Stimulated activated CD8-positive, alpha-beta memory T cell treated with anti-CD3 and anti-CD28 coated beads, Interleukin-7, amount 100 ng/mL, for 4 hours (primary cell): ENCODE measurements at places on chromosomes 16 and 17.

DNA sequence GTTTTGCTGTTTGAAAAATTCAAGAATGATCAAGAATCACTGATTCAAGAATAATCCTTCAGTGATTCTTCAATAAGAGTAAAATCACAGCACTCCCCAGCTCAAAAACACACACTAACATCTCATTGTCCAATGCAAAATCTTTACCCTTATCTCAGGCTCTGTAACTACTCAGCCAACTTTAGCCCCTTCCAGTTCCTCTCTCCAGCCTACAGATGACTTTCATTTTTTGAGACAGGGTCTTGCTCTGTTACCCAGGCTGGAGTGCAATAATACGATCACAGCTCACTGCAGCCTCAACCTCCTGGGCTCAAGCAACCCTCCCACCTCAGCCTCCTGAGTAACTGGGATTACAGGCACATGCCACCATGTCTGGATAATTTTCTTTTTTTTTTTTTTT, 25.0 kb downstream of the STAT3 start:
- DNase-seq, result no peak

- DNase-seq, result no peak
Measured at GRCh38 chr16:49347476-49347875, 26.1 kb upstream of the C16orf78 start.

- peak; percentile 30 for DNase-seq
Measured at GRCh38 chr17:50177983-50178834, 12.4 kb downstream of the SGCA start.

- no peak for DNase-seq
Measured at GRCh38 chr17:78802008-78802407, 19.9 kb upstream of the CYTH1 start.

DNA sequence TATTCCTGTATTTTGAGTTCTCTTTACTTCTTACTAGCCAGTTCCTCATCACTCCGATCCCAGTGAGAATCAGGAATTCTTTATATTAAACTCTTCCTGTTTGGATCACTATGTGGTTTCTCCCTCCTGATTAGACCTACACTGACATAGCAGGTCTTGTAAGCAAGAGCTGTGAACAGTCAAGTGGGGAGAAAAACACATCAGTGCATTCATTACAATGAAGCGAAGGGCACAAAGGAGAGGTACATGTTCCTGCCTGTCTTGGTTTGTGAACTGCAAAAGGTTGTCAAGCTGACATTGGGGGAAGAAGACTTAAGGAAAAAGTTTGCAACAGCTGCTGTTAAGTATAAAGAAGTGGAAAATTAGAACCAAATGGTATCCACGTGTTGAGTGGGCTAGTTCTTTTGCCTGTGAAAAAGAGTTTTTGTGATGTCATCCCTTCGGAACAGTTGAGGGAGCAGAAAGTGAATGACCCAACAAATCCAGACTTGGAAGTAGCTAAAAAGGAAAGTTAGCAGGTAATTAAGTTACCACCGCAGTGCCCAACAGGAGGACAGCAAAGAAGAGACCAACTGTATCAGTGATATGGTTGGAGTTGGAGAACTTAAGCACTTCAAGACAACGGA, 23.0 kb upstream of the TRIM25 start:
- no peak for DNase-seq

DNA sequence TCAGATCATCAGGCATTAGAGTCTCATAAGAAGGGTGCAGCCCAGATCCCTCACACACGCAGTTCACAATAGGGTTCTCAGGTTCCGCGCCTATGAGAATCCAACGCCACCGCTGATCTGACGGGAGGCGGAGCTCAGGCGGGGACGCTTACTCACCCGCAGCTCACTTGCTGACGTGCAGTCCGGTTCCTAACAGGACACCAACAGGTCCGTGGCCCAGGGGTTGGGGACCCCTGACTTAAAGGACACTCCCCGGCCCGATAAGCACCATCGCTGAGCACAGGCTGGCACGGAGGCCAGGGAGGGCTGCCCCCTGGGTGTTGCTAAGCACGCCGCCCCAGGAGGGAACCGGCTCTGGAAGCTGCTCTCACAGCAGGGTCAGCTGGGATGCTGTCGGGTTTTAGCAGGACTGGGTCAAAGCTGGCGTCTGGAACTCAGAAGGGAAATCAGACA, 30.1 kb upstream of the BAHCC1 start:
- no peak for DNase-seq

GRCh38 chr17:76146053-76146851, 5.2 kb upstream of the FOXJ1 start:
- DNase-seq, result no peak

DNA sequence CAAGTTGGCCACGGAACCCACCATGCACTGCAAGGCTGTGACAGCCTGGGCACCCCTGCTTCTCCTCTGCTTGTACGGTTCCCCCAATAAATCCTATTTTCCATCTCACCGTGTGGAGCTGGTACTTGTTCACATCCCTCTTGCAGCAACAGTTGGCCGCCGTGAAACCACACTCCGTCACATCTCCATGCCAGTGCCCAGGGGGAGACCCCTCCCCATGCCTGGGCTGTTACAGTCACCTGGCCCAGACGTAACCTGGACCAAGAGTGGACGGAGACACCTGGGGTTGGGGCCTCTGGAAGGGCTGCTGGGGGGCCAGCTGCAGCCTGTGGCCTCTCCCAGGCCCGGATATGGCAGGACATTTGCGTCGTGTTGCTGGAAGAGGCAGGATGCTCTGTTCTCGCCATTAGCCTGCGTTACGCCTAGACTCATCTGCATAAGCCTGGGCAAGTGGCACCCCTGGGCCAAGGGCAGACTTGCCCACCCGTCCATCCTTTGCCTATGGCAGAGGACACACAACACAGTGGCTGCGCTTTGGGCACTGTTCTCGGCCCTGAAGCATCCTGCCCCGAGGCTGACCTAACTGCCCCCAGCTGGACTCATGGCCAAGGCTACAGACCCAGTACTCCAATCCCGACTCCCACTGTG, 14.2 kb upstream of the KREMEN2 start:
- DNase-seq, result no peak

DNA sequence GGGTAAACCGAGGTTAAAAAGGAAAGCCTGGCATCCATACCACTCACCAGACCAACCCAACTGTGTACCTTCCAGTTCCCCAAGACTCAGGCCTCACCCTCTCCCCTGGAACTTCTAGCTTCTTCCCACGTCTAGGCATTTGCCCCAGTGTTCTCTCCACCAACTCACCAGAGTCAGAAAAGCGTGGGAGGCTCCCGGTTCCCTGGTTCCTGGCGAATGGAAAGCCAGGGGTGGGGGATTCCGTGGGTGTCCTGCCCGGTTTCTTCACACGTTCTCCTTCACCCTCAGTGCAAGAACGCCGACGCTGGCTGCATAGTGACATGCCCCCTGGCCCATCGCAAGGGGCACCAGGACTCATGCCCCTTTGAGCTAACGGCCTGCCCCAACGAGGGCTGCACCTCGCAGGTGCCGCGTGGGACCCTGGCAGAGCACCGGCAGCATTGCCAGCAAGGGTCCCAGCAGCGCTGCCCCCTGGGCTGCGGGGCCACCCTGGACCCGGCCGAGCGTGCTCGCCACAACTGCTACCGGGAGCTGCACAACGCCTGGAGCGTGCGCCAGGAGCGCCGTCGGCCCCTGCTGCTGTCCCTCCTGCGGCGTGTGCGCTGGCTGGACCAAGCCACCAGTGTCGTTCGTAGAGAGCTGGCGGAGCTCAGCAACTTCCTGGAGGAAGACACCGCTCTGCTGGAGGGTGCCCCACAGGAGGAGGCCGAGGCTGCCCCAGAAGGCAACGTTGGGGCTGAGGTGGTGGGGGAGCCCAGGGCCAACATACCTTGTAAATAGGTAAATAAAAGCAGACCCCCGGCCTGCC, 1.7 kb downstream of the RNF151 start:
- no peak for DNase-seq

GRCh38 chr16:53964145-53964790, 260.3 kb downstream of the FTO start:
- DNase-seq, result no peak

DNA sequence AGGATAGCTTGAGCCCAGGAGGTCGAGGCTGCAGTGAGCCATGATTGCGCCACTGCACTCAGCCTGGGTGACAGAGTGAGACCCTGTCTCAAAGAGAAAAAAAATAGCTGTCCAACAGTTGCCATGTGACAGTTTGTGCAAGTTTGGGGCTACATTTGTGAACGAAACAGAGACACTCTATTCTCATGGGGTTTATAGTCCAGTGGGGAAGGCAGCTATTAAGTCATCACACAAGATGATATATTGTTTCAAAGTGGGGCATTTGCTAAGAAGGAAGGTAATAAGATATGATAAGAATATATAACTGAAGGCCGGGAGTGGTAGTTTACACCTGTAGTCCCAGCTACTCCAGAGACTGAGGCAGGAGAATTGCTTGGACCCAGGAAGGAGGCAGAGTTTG, 73.3 kb downstream of the RBBP6 start:
- DNase-seq, result no peak

DNA sequence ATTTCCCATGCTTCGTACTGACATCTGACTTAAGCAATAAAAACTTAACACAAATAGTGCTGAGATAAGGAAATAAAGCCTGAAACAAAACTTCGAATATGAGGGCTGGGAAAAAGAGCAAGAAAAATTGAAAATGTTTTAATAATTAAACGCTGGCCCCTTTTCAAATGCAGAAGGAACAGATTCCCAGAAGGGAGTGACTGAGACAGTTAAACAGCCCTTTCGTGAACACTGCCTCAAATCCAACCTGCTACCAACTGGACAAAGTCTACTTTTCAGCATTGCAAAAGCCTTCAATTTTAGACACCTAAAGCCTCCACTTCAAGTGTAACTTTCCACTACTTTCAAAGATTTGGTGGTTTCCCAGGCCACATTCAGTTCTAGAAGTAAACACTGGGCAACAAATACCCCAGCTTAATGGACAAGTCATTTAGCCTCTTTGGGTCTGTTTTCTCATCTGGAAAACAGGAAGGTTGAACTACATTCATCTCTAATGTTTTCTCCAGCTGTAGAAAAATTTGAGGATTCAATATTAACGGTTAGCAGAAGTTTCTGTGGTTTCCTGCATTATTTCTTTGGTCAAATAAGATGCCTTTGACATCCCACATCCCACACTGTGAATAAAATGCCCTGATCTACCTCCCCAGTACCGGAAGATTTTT, 11.8 kb downstream of the RFFL start:
- DNase-seq, result no peak

DNA sequence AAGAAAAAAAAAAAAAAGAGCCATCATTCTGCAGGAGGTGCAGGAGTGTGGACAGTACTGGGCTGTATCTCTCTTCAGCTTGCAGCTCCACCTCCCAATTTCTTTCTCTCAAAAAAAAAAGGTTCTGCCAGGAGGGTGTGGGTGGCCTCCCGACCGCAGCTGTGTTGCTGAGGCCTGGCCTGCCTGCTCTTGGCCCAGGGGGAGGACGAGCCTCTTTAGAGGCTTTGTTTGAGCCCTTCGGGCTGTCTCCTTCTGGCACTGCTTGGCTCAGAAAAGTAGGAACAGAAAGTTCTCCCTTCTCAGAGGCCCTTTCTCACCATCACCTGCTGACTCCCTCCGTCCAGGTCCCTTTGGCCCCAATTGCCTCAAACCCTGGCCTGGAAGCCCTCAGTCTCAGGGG, 22.2 kb upstream of the C17orf107 start:
- DNase-seq, result no peak

- no peak for DNase-seq
Measured at GRCh38 chr16:85835227-85835751, 35.8 kb downstream of the COX4I1 start.

DNA sequence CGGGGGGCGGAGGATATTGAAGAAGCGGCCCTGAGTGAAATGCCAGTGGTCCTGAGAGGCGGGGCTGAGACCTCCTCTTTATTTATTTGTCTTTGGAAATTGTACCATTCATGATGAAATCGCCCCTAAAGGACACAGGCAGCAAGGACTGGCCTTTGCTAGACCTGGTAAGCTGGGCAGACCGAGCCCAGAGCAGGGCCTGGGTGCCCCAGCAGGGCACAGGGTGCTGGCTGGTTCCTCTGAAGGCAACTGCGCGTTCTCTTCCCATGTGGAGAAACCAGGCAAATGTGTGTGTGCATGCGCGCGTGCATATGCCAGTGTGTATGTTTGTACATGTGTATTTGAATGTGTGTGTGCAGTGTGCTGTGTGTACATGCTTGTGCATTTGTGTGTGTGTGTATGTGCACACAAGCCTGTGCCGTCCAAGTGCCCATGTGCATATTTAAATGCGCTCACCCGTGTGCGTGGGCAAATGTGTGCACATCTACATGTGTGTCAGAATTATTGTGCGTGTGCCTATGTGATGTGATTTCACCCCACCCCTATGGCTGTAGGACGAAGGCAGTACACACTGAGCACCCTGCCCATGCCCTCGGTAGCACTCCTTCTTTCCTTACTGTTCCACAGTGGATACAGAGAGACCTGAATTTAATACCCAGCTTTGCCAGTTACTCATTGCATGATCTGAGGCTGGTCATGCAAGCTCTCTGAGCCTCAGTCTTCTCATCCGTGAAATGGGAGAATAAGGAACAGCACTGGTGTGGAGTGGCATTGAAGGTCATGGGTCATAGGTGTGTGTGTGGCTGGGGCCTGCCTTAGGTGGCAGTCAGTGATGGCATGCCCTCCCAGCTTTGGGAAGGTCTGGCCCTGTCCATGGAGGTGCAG, 105.2 kb downstream of the CMIP start:
- no peak for DNase-seq

- DNase-seq, result no peak
Measured at GRCh38 chr17:66417300-66417719, 114.9 kb downstream of the PRKCA start.

GRCh38 chr17:32852811-32853210, 24.1 kb downstream of the MYO1D start:
- no peak for DNase-seq

DNA sequence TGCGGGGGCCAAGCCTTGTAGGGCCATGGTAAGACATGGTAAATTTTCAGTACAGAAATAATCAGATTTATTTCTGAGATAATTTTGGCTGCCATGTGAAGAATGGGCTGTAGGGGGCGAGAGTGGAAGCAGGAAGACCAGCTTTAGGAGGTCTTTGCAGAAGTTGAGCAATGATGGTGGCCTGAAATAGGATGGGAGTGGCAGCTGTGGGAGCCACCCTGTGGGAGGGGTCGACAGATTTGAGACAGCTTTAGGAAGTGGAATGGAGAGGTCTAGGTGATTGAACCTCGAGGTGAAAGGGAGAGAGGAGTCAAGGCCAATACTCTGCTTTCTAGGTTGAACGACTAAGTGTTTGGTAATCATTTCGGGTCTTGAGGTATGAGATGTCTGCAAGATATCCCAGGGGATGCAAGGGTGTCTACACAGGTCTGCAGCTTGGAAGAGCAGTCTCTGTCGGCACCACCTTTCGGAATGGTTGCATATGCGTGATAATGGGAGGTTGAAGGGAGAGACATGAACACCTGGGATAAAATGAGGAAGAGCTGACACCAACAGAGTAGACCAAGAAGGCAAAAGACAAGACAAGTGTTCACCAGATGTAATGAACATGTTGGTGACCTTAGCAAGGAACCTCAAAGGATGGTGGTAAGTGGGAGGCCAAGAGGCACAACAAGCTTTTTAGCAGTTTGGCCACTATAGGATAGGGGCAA, 4.2 kb upstream of the ATXN7L3 start:
- no peak for DNase-seq

- no peak for DNase-seq
Measured at GRCh38 chr17:76265624-76266243, 586 bp downstream of the UBALD2 start.
